ENCODE measurements at places on chromosomes 1 and 21.

GRCh38 chr1:45617618-45618017 lies 6.2 kb downstream of the CCDC17 start:
- no peak for DNase-seq

DNA sequence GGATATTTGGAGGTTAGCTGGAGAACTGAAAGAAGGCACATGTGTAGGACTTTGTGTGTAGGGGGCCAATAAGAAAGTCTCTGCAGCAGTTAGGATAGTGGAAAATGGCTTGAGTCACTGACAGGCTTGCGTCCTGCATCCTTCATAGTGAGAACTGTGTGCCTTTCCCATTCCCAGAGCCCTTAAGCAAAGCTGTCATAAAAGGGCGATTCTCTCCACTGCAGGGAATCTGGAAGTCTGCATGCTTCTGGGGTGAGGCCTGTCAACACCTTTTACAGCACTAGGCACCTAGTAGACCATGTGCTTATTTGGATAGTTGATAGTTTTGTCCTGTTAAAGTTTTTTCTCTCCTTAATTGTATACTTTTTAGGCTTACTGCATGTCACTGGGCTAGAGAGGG lies 39.4 kb upstream of the MACF1 start:
- no peak for DNase-seq

DNA sequence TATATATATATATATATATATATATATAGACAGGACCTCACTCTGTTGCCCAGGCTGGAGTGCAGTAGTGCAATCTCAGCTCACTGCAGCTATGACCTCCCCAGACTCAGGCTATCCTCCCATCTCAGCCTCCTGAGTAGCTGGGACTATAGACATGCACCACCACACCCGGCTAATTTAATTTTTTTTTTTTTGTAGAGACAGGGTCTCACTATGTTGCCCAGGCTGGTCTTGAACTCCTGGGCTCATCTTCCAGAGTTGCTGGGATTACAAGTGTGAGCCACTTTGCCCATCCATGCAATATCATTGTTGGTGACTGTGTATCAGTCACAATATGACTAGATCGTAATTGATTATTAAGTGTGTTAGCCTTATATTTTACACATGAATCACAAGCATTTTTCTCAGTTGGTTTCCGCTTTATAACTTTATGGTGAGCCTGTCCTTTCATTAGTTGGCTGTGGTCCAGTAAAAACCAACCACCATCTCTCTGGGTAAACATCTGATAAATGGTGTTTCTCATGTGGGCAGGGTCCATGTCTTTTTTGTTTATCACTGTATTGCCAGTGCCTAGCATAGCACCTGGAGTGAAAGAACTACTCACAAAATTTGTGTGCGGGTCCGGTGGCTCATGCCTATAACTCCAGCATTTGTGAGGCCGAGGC lies 63.6 kb downstream of the MYOM3 start:
- DNase-seq: no peak

DNA sequence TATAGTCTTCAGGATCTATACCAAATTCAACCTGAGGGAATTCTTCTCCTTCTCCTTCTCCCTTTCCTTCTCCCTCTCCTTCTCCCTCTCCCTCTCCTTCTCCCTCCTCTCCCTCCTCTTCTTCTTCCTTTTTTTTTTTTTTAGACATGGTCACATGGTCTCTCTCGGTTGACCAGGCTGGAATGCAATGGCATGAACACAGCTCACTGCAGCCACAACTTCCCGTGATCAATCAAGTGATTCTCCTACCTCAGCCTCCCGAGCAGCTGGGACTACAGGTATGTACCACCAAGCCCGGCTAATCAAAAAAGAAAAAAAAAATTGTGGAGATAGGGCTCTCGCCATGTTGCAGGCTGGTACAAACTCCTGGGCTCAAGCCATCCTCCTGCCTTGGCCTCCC lies 51.5 kb downstream of the DNAI4 start:
- DNase-seq: no peak

GRCh38 chr21:35203093-35203977 lies 154.2 kb upstream of the RUNX1 start:
- no peak for DNase-seq

GRCh38 chr1:86887479-86888162 lies 26.3 kb downstream of the SELENOF start:
- no peak for DNase-seq

- DNase-seq: no peak
These were observed 54.3 kb downstream of the KCNC4 start for GRCh38 chr1:110264430-110264829.

GRCh38 chr1:33361532-33362235 lies 40.8 kb upstream of the A3GALT2 start:
- DNase-seq: no peak

- DNase-seq: no peak
These were observed 47.7 kb upstream of the PPM1J start for GRCh38 chr1:112762541-112763500.

DNA sequence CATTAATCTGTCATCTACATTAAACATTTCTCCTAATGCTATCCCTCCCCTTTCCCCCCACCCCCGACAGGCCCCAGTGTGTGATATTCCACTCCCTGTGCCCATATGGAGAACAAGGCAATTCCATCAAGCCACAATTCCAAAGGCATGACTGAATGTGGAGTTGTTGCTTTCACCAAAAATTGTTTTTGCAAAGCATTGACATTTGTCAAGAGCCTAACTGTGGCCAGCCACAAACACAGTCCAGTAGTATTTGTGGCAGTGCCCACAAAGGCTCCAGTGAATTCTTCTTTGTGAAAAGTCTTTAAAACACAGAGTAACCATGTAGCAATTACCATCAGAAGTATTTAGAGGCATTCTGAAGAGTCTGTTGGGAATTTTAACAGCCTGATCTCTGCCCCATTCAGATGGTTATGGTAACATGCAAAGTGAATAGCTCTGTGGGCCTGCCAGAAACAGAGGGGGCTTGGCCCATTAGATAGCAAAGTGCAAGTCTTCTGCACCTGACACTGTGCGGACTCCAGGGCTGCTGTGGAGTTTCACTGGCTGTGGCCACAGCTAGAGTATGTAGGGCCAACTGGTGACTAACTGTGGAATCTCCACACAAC lies 11.6 kb upstream of the LRRC53 start:
- no peak for DNase-seq

DNA sequence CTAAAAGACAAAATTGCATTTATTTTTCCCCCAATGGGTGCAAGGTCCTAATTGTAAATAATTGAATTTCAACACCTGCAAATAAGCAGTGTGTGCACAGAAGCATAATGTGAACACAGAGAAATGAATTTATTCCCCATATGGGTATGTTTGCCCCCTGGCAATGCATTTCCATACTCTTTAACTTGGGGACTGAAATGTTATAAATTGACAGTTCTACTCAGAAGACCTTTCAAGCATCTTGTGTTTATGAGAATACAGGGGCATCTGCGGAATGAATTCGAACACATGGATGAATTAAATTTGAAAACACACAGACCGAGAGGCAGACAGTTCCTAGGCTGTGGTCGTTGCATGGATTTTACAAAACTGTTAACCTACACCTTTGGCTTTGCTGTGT lies 3.5 kb downstream of the PBX1 start:
- DNase-seq: no peak

DNA sequence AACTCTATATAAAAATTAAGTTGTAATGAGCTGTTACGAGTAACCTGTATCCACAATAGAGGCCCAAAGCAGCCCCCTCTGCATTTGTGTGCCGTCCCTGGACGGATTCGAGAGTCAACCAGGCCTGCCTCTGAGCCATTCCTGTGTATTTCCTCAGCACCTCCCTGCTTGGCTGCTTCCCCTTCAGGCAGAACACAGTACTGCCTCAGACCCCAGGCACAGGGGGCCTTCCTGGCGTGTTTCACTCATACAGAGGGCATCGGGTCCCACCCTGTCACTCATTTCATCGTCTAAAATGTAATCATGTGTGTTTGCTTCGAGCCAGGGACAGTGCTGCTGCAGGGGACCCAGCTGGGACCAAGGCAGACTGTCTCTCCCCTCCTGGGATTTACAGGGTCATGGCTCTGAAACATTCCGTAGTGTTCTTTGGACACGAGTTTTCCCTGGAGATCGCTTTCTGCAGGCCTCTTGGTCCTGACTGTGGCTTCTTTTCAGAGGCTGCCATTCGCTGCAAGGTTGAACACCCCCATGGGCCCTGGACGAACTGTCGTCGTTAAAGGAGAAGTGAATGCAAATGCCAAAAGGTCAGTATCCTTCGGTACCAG lies 19.4 kb downstream of the LGALS8 start:
- no peak for DNase-seq

DNA sequence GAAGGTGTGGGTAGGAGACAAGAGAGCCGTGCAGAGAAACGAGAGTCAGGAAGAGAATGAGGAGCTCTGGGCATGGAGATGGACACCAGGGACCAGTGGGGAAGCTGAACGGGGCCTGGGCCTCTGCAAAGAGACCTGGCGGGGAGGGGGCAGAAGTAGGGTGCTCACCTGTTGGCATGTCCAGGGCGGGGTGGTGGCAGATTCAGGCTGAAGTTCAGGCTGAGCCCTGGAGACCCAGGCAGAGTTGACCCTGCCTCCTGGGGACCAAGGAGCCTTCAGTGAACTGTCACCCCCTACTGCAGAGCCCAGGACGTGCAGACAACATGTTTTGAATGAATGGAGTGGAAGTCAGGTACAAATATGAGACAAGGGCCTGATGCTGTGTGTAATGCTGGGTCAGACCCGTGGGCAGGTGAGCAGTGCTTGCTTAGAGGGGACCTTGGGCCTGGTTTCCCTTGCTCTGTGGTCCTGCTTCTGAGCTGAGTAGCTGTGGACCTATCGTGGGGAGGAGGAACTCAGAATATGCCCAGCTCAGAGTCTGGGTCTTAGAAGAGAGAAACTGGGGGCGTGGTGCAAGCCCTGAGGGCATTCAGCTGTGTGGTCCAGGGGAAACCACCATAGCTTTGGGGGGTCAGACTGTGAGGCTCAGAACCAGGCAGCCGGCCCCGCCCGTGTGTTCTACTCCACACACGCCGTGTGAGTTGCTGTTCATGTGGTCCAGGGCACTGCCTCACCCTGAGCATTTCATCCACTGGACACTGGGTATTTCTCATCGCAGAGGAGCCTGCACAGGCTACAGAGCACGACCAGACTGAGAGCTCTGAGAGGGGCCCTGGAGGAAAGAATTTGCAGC lies 21.3 kb upstream of the UMODL1 start:
- no peak for DNase-seq

DNA sequence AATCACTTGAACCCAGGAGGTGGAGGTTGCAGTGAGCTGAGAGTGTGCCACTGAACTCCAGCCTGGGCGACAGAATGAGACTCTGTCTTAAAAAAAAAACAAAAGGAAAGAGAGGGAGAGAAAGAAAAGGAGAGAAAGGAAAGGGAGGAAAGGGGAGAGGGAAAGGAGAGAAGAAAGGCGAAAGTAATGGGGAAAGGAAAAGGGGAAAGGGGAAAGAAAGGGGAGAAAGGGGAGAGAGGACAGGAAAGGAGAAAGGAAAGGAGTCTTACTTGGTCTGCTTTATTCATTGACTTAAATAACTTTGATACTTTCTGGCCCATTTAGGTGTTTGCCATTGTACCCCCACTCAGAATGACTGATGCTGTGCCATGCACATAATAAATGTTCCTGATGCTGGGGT lies 11.8 kb downstream of the NSUN4 start:
- no peak for DNase-seq

GRCh38 chr1:59504276-59504675 lies 207.4 kb downstream of the FGGY start:
- DNase-seq: no peak

GRCh38 chr21:44892536-44893277 lies 19.2 kb upstream of the PTTG1IP start:
- no peak for DNase-seq

Data from thoracic aorta (tissue), 2 donors.